ENCODE measurements at places on chromosomes 4 and X. TPM values are rescaled to one million over a fixed set of nuclear protein-coding genes. Genes with fewer than 3 reads are reported as not detected.

IL21 gene
- not detected for total RNA-seq

GRCh38 chrX:36462142-36462541 is 542.6 kb downstream of the CFAP47 start:
- no peak for DNase-seq

DNA sequence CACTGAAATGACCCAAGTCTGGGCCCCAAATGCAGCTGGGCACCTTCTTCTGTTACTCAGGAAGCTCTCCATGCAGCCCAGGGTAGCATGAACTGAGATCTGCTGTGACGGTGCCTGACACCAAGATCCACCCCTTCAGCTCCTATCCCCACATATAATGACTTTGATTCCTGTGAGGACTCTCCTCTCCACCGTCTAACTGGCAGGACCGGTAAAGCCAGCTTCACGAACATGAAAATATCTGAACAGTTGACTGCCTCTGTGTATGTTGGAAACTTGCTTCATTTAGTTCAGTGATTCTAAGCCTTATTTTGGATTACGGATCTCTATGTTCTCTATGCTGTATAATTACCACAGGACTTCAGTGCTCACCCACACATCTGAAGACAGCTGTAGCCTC is 115.5 kb upstream of the TMEM150C start:
- DNase-seq, result no peak

S100G gene
- not detected for total RNA-seq

- no peak for DNase-seq
These were observed 7.3 kb upstream of the HMGB3 start for GRCh38 chrX:150975655-150976390.

DNA sequence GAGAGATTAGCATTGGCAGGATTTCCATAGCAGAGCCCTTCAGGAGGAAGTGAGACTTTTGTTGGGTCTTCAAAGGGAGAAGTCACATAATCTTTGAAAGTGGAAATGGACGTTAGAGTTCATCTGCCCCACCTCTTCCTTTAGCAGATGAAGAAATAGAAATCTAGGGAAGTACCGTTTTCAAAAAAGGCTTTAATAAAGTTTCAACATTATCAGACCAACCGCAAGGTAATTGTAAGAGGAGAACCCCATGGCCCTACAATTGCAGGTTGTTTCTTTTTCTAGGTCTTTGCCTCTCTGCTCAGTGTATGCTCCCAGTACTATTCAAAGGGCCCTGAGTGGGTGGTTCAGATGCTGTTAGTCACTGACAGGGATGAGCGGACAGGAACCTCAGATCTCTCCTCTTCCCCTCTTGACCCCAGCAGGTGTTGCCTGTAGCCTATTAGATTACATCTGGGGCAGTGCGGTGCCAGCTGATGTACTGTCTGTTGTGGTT is 48.6 kb upstream of the AP1S2 start:
- no peak for DNase-seq

All from MCF 10A (cell line).